ENCODE measurements at places on chromosomes 2 and 18.

DNA sequence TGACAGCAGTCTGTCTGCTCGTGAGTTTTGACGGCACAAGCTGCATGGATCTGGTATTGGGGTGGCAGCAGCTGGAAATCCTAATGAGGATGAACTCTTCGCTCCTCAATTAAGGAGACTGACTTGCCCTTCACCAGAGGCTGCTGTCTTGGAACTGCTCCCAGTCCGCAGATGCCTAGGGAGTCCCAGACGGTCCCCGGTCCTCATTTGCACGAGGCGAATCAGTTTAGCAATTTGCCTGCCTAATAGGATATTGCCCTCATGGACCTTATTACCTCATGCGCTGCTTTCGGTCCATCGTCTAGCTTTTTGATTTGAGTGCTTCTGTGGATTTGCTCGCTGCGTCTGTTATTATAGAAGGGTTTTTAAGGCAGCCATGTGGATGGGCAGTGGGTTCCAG is 40.6 kb downstream of the ASAP2 start:
- DNase-seq = peak; percentile 94

DNA sequence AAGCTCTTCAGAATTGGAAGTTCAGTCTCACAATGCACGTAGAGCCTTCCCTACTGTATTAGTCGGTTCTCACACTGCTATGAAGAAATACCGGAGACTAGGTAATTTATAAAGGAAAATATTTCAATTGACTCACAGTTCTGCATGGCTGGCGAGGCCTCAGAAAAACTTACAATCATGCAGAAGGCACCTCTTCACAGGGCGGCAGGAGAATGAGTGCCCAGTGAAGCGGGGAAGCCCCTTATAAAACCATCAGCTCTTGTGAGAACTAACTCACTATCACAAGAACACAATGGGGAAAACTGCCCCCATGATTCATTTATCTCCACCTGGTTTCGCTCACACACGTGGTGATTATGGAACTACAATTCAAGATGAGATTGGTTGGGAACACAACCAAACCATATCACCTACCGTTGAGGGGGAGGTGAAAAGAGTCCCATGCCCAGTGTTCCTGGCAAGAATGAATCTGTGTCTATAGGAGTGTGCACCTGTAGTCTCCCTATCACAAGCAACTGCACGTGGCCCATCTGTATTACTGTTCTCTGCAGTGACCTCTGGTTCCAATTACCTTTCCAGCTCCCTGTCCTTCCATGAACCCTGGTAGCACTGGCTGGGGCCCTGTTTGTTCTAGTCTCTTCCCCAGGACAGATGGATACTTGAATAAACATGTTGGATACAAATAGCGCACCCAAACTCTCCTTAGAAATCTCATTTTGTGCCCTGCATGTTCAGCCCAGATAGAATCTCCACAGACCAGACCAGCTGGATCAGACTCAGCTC is 44.4 kb upstream of the ATL2 start:
- no peak for DNase-seq

DNA sequence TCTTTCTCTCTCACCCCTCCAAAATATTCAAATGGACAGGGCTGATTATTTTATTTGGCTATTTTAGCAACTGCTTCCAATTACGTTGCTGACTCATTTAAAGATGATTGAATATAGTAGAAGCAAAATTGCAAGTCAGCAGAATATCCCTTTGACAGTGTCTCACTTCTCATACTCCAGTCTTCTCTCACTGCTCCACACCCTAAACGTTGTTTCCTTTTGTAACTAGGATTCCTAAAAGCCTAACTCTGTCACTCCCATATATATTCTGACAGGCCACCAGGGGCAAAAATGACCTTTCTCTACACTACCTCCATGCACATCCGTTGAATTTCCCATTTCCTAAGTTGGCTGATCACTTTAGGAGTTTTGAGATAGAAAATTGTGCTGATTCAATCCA is 351.1 kb downstream of the RND3 start:
- no peak for DNase-seq

- peak; percentile 35 for DNase-seq
Measured at GRCh38 chr18:25279133-25279532, 72.8 kb downstream of the ZNF521 start.

- DNase-seq = no peak
Measured at GRCh38 chr18:55402731-55403405, 185.1 kb downstream of the TCF4 start.

DNA sequence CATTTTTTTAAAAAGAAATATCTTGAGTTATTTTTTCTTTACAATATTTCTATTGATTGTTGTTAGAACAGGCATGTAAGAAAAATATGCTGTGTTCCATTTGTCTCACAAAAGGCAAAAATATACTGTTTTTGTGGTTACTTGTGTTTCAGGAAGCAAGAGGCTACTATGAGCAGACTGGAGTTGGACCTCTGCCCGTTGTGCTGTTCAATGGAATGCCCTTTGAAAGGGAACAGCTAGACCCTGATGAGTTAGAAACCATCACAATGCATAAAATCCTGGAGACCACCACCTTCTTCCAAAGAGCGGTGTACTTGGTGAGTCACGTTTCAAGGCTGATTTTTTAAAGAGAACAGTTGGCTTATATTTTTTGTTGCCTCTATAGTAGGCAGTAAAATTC is 54.7 kb downstream of the UGGT1 start:
- DNase-seq = no peak

GRCh38 chr2:176490061-176490861 is 221.0 kb downstream of the MTX2 start:
- no peak for DNase-seq

GRCh38 chr18:51235009-51235789 is 37.7 kb upstream of the MEX3C start:
- DNase-seq = no peak

- no peak for DNase-seq
Measured at GRCh38 chr2:209985874-209986273, 16.6 kb upstream of the RPE start.

- no peak for DNase-seq
Measured at GRCh38 chr18:11388755-11389680, 220.4 kb upstream of the SLC35G4 start.

DNA sequence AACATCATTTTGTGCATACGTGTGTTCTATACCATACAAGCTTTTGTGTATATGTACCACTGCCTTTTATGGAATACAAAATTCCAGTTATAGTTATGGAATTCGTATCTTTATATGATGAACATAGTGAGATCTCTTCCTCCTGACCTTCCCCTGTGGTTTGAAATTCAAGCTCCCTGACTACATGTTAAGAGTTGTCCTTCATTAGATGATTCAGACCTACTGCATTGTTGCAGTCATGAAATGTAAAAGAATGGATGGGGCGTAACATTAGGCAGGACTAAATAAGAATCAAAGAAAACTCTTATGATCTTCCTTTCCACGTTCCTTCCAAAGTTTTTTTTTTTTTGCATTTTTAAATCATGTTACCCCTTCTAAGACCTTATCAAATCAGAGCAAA is 107.1 kb downstream of the UNC80 start:
- DNase-seq = no peak

DNA sequence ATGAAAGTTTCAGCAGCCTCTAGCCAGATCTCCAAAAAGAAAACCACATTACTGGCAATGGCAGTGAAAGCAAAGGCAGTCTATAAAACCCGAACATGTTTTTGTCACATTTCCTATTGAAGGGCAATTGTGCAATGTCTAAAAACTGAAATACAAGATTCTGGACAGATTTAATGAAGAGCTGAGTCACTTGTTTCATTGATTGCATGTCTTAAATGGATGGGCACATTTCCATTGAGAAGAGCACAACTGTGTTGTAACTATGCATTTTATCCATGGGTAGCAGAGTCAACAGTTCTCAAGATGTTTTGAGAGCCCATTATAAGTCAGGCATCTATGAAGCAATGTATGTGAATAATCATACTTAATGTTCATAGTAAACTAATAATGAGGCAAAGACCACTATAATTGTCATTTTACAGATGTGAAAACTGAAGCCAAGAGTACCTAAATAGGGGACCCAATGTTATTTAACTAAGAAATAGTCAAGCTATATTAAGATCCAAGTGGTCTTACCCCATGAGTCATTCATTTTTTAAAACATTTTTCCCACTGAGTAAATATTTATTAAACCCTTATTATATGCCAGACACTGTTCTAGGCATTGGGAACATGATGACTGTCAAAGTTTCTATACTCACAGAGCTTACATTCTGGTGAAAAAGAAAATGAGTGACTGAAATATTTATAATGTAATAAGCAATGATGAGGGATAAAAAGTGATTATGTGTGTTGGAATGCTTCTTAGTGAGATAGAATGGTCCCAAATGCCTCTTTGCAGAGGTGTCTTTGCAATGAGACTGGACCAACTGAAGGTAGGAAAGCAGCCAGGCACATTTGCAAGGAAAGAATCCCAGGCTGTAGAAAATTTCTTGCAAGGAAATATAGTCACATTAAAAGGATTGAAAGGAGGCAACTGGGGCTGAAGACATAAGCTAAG is 818.9 kb upstream of the ACVR2A start:
- DNase-seq = no peak

- no peak for DNase-seq
Measured at GRCh38 chr2:54387059-54387991, 68.8 kb upstream of the SPTBN1 start.

- DNase-seq = no peak
Measured at GRCh38 chr18:47882641-47883040, 47.8 kb downstream of the SMAD2 start.

DNA sequence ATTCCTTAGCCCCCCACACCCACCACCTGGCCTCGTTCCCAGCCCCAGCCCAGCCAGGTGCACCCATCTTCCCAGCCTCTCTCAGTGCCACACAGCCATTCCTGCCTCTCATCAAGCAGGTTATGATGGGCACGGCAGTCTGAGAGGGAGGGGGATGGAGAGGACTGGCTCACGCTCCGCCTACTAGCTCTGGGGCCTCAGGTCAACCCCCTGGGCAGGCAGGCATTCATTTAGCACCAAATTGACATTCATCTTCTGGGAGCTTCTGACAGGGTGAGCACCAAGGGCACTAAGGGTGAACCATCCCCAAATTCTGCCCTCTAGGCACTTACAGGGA is 66.2 kb upstream of the FOSL2 start:
- no peak for DNase-seq

DNA sequence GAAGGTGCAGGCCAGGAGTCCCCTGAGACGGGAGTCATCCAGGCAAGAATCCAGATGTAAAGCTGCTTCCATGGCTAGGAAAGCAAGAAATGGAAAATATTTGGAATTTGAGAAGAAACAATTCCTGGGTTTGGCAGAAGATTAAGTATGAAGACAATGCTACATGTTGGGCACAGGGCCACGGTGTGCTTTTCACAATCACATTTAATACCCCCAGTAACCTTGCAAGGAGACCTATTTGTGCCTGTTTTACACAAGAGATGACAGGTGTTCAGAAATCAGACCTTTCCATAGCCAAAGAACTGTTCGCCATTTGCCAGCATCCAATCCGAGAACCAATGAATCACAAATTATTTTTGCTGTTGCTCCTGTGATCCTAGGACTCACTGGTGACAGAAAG is 50.5 kb downstream of the KCTD1 start:
- DNase-seq = no peak

GRCh38 chr2:27735263-27735904 is 36.1 kb upstream of the MRPL33 start:
- no peak for DNase-seq

DNA sequence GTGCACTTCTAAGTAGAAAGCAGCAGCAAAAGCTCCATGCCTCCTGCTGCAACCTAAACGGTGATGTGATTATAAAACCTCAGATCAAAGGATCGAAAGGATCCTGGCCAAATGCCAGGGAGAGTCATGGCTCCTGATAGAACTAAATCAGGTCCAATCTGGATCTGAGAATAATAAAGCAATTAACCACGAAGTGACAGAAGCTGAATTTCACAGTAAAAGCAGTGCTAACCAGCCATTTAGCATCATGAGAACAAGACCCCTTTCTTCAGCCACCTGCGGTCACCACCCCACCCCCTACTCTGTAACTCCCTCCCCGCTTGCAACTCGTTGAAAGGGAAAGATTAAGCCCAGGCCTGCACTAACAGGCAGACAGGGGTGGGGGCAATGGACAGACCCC is 748.7 kb downstream of the BCL11A start:
- no peak for DNase-seq

DNA sequence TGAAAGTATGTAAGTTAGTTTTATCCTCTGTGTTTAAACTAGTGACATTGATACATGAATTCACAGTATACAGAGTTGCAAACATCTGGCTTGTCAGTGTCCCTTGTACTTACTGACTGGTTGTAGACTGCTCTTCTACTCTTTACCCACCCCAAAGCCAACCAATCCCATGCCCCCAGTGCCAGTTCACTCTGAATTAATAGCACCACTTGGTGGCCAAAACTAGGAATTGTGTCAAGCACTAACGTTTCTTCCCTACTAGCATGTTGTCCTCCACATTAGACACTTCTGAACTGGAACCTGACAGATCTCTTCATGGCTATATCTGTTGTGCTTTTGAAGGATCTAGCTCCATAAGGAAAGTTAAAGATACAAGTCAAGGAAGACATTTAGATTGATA is 27.2 kb upstream of the OTX1 start:
- no peak for DNase-seq

- no peak for DNase-seq
Measured at GRCh38 chr2:42025151-42025582, 22.7 kb upstream of the PKDCC start.

- peak; percentile 75 for DNase-seq
Measured at GRCh38 chr2:134446383-134447017, 192.6 kb downstream of the MGAT5 start.

DNA sequence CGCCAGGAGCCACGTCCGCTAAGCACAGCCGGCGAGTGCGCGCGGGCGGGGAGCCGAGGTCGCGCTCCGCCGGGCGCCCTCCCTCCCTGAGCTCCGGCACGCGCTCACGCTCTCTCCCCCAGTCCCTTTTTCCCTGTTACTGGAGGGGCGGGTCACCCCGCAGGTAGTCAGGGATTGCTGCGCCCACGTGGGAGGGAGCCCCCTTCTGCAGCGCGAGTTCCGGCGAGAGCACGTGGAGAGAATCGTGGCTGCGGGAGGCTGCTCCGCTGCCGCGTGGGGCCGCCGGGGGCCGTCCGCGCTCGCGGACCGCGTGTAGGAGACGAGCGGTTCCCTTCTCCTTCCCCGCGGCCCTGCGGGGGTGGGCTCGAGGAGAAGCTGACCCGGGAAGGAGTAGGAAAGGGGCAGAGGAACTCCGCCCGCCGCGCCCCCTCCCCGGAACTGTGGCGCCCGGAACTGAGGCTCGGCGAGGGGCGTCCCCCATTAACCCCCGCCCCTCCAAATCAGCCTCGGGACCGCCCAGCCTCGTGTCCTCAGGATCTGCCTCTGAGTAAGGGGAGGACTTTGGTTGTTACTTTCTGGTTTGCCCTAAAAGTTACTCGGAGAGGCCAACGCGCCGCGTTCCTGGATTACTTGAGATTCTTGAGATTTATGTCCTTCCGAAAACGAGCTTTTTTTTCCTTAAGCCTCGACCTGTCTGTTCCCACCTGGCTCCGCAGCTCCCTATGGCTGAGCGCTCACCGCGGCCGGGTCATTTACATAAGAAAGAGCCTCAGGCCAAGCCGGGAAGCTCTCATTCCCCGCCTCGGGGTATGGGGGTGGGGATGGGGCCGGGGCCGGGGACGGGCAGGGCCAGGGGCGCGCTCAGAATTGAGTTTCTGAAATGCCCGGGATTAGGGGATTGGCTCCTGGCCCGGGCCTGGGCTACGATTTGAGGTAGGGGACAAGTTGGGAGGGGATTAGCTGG is 1.1 kb downstream of the HK2 start:
- DNase-seq = no peak

- no peak for DNase-seq
Measured at GRCh38 chr18:46343931-46344372, 239.8 kb downstream of the HAUS1 start.

GRCh38 chr18:54717673-54718407 is 110.4 kb upstream of the RAB27B start:
- no peak for DNase-seq
